ENCODE measurements at places on chromosomes 11 and 22.

- no peak for DNase-seq
Measured at GRCh38 chr11:102488208-102488607, 35.6 kb upstream of the TMEM123 start.

GRCh38 chr11:10005955-10006525, 288.0 kb downstream of the SBF2 start:
- DNase-seq = no peak

- peak; percentile 27 for DNase-seq
Measured at GRCh38 chr11:14764579-14765527, 121.2 kb downstream of the PDE3B start.

GRCh38 chr11:61007383-61007955, 36.0 kb downstream of the CD6 start:
- no peak for DNase-seq

DNA sequence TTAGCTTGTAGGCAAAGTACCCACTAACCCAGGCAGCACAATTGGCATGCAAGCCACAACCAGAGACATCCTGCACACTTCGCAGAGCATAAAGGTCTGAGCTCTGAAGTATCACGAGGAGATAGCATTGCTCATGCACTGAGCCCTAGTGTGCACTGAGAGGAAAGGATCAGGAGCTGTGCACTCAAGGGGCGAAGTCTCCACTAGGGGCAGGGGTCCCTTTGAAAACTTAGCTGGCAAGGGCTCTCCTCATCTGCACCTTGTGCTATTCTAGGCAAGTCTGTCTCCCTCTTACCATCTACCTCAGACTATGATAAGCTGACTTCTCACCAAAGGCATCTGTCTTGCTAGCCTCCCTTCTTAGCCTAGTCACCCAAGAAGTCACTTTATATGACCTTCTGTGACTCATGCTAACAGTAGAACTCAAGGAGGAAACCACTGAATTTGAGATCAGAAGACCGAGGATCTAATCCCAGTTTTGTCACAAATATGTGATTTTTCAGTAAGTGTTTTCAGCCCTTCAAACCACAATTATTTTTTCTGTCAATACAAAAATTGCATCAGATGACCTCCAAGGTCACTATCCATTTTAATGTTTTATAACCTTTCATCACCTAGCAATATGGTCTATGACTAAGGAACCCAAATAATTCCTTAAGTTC, 1078.0 kb downstream of the NTM start:
- DNase-seq = no peak

GRCh38 chr11:108970221-108970991, 305.5 kb downstream of the DDX10 start:
- no peak for DNase-seq

GRCh38 chr11:7501894-7502293, 11.9 kb upstream of the PPFIBP2 start:
- no peak for DNase-seq

- DNase-seq = no peak
Measured at GRCh38 chr11:115942011-115942410, 437.8 kb upstream of the CADM1 start.

- no peak for DNase-seq
Measured at GRCh38 chr11:46607516-46607915, 9.5 kb downstream of the HARBI1 start.

- DNase-seq = peak; percentile 28
Measured at GRCh38 chr22:44567846-44568493, 69.9 kb upstream of the RTL6 start.

DNA sequence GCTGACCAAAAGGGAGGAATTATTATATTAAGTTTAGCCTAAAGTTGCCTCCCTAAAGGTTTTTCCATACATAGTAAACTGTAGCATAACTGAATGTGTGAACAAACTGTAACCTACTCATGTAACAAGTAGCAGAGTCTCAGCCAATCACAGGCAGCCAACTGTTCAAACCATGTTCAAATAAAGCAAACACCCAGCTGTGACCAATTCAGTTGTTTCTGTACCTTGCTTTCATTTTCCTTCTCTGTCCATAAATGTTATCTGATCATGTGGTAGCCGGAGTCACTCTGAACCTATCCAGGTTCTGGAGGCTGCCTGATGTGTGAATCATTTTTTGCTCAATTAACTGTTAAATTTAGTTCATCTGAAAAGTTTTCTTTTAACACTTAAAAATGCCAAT, 373.5 kb downstream of the GUCY1A2 start:
- no peak for DNase-seq

GRCh38 chr11:33018840-33019239, 3.2 kb downstream of the DEPDC7 start:
- no peak for DNase-seq

GRCh38 chr11:10287140-10287539, 6.9 kb downstream of the SBF2 start:
- DNase-seq = no peak

DNA sequence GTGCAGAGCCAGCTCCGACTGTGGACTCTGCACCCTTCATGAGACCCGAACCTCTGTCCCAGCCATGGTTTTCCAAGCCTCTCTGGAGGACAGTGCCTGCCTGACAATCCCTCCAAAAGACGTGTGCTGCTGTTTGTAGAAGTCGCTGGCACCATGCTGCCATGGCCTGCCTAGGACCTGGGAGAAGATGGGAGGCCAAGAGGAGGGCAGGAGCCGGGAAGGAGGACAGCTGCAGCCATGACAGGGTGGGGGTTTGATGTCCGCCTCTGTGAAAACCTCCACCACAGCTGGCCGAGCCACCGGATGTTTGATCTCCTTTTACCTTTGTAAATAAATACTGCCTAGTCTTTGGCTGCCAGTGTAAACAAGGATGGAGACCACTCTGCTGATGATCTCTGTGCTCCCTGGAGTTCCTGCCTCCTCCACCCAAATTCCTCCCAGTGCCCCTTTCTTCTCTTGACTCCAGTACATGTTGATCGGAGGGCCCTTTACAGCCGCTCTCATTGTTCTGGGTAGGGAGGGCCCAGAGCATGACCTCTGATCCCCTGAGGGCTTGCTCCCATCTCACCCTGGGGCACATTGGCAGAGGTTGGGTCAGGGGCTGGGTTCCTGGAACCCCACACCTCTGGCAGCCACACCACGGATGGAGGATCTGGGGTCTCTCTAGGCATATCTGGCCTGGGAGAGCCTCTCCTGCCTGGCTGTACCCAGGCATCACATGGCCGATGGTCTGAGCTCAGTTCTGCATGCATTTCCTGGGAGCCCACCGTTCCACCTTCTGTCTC, 66.9 kb downstream of the BCR start:
- DNase-seq = no peak

GRCh38 chr11:44816761-44817160, 90.0 kb downstream of the TSPAN18 start:
- no peak for DNase-seq

GRCh38 chr22:39456522-39457197, at the start of gene MGAT3:
MGAT3 (plus strand) TSS chr22:39457012; CDS start chr22:39487348, 30,336 bp downstream.
- no peak for DNase-seq

DNA sequence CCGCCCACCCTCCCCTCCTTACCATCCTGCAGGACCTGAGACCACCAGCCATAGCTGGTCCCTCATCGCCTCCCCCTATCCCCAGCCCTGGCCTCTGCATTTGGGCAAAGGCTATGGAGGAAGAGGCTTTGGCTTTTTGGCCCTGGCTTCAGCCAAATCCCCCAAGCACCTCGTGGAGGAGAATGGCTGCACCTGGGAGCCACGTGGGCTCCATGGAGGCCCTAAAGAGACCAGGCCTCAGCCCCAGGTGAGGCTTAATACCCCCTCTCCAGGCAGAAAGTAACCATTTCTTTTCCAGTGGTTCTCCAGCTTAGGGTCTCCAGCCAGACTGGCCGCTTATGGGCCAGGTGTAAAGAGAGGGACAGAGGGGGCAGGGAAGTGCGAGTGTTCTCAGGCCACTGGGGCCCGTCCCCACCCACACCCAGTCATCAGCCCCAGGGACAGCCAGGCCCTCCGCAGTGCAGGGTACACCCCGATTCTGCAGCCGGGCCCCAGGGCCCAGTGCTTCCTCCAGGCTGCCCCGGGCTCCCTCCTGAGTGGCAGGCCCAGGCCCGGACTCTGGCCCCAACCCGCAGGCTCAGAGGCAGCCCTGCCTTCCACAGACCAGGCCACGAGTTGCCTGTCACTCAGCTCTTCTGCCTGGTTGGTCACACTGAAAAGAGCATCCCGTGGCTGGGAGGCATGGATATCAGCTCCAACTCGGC, 26.4 kb downstream of the CDKN1C start:
- no peak for DNase-seq

DNA sequence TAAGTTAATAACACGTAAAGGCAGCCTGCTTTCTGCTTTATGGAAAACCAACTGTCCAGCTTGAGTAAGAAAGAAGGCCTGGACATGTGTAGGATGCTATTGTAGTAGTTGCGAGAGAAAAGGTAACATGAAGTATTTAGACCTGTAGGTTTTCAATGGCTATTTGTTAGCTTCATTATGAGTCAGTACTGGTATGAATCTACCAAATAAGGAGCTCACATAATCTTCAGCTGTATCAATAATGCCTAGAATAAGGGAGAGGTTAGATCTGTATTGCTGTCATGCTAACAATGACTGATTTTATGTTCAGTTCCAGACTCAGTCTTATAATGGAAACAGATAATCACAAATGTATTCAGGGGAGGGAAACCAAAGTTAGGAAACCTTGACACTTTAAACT, 550.3 kb downstream of the CNTN5 start:
- DNase-seq = no peak

DNA sequence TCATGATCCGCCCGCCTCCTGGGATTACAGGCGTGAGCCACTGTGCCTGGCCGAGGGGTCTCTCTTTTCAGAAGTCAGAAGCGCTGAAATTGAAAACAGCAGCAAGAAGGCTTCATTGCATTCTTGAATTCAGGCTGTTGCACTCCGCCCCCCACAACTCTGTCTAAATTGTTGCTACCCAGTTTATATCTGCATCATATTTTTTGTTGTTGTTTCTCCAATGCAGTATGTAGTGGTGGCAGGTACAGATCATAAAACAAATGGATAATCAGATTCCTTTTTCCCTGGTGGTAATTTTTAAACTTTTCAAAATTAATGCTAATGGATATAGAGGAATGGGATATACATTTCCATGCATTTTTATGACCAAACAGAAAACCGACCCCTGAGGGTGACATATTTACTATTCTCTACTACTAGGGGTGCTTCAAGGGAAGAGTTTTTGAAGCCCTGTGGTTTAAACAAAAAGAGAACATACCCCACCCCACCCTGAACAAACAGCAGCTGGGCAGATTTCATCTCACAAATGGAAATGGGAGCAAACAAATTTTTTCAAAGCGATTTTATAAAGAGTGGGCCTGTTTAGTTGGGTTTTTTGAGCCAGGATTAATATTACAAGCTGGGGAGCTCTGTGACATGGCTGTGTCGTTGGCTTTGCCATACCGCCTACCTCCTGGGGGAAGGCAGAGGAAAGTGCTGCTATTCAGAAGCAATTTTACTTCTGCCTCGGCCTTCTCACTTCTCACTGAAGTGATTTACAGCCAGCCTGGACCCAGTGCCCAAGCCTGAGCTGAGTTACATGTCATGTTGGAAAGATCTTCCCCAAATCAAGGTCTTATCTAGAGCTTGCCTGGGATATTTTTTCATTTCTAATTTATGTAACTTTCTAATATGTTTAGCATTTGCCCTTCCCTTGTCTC, 16.0 kb upstream of the TMA7B start:
- DNase-seq = no peak

GRCh38 chr11:129709801-129710398, 105.7 kb upstream of the TMEM45B start:
- no peak for DNase-seq

DNA sequence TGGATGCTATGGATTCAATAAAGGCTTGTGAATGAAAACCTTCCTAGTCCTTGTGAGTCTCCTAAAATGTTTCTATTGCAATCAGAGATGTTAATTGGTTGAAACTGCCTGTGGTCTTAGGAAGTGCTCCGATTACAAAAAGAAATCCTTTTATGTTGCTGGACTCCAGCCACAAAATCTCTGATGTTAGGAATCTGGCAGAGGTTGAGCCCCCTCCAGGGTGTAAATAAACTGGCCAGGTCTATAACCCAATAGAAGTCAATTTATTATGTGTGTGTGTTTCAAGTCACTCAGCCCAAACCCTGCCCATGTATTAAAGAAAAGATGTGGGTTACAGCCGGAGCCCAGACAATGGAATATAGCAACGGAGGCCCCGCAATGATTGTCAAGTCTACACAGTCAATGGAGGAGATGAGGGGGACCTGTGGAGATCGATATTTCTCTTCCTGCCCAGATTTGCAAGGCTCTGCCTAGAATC, 218.1 kb upstream of the SORL1-AS1 start:
- no peak for DNase-seq

DNA sequence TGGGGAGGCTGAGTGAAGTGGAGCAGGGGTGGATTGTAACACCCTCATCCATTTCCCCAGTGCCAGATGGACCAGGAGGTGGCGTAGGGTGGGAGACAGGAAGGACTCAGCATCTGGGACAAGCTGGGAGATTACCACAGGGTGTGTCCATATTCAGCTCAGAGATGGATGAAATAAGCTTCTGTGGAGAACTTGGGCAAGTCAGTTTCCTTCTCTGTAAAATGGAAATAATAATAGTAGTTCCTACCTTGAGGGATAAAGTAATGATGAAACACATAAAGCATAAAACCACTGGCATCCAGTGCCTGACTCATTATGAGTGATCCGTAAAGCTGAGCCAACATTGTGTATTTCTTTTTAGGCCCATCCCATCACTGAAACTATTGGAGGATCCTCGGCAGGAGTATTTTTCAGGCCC, 607 bp upstream of the ROBO4 start:
- no peak for DNase-seq

DNA sequence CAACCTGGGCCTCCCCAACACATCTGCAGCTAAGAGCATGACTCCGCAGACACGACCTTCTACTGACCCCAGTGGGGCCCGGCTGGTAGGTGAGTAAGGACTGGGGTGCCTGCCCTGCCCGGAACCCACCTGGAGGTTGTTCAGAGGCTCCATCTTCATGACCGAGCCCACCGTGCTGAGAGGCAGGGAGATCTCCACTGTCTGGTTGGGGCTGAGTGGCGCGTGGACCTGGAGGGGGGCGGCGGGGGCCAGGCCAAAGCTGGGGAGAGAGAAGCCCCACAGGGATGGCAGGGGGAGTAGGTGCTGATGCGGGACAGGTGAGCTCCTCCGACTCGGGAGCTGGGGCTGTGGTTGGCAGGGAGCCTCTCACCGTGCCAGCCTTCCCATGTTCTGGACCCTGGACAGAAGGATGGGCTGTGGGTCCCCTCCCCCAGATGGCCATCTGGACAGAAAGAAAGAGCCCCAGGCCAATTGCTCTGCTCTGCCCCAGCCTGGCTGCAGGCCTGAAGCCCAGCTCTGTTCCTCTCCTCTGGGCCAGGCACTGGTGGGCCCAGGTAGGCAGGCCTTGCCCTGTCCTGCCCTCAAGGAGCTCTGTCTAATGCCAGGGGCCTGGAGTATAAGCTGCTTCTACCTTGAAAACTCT, 16.3 kb upstream of the RASL10A start:
- DNase-seq = no peak

- no peak for DNase-seq
Measured at GRCh38 chr11:87889126-87889525, 286.1 kb downstream of the RAB38 start.

DNA sequence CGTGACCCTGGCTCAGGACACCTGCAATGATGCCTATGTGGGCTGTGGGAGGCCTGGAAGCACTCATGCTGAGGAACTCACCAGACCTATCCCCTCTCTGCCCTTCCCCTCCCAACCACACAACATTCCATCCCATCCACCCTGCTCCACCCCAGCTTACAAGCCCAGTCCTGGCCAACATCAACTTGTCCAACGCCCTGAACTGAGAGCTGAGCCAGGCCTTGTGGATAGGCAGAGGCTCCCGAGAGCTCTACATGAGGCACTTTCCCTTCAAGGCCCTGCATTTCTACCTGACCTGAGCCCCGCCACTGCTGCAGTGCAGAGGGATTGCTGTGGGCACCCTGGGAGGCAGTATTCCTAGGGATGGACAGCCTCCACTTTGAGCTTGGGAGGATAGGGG, 112.4 kb downstream of the PDE2A start:
- no peak for DNase-seq

- no peak for DNase-seq
Measured at GRCh38 chr22:46963672-46964545, 201.5 kb downstream of the TBC1D22A start.

Measured in activated T-cell treated with anti-CD3 and anti-CD28 coated beads for 24 hours (primary cell).